OCI-M1 (cell line): ENCODE measurements at places on chromosomes 4 and X.

DNA sequence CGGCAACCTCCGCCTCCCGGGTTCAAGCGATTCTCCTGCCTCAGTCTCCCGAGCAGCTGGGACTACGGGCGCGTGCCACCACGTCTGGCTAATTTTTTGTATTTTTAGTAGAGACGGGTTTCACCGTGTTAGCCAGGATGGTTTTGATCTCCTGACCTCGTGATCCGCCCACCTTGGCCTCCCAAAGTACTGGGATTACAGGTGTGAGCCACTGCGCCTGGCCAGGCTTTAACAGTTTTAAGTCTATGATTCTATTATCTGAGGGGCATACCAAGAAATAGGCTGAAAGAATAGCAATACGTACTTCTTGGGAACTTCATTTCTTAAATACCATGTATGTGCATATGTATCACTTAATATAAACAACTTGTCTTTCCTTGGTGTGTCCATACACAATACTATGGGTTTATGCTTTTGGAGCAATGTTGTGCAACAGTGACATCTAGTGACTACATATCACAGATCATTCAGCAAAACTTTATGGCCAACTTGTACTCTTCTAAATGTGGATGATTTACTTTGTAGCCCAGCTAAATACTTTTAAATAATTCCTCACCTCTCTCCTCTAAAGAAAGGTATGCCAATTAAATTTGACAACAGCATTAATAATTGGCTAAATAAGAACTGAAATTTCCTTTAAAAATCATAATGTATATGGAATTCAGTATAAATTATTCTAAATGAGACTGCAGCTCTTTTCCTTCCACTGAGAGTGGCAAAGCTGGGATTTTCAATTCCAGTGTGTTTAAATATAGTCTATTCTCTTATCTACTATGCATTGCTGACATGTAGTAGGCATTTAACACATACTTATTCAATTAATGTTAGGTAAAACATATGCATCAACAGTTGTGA lies 10.4 kb downstream of the SLC9B1 start:
- peak; percentile 82 for DNase-seq

DNA sequence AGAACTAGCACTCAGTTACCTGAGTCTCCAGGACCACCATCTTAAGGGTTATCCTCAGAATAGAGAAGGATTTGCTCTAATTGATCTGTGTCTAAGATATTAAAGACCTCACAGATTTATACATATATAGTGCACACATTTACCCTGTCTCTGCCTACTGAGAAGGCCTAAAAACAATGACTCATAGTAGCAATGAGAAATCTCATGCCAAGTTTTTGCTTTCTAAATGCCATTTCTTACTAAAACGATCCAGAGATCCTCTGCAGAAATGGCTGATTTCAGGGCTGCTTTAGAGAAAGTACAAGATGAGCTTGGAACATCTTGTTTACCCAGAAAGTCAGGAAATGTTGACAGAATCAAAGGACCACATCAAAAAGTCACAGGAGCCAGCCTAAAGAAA lies 79.1 kb upstream of the INPP4B start:
- DNase-seq, result no peak

DNA sequence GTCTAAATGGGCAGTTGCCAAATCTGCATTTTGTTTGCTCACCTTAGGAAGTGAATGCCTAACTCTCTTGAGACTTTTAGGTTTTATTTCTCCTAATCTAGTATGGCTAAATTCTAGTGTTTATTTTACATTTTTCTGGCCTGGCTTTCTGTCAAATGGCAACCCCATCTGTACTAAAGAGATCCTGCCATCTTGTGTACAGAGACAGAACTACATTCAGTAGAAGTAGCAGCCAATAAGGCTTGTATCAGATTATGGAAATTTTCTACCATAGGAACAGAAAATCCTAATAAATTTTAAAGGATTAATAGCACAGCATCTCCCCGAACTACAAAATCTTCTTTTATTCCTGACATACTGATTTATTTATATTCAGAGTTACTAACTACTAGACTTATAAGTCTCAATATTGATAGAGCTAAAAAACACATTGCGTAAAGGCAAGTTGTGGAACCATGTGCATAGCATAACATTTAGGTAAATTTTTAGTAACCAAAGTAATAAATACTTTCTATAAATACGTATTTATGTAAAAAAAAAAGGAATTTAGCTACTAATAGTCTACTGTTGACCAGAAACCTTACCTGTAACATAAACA lies 45.5 kb downstream of the TMEM144 start:
- DNase-seq, result peak; percentile 76

DNA sequence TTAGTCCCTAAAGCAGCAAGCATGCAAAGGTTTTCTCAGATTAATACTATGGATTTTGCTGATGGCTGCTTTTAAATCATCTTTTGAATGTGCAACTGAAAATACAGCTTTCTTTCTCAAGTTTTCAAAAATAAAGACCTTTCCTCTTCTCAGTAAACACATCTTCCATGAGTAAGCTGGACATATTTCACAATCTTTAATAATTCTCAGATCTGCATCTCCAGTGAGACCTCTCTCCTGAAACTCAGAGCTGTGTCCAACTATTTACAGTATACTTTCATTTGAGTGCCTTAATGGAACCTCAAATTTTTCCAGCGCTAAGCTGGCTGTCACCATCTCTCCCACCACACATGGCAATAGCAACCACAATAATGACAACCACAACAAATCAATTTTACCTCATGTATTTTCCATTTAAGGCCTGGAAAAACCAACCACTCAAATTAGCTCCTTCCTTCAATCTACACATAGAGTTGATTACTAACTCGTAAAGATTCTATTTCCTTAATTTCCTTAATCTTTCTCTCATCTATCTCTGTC lies 192.4 kb upstream of the RPL34 start:
- DNase-seq, result no peak

- DNase-seq, result no peak
Measured at GRCh38 chrX:30607155-30607554, 29.6 kb upstream of the TASL start.

DNA sequence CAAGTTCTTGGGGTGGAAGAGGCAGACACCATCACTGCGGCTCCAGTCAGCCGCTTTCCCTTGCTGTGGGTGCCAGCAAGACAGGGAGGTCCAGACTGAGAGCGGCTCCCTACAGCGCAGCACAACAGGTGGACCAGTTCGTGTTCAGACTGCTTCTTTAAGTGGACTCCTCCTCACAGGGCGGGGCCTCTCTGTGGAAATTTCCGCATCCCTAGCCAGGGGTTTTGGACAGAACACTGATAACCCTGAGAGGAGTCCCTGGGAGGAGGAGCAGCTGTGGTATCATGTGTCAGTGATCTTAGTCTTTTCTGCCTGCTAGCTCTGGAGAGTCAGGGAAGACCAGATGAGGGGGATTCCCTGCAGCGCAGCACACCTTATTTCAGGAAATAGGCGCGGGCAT lies 48.5 kb downstream of the MAGEC2 start:
- peak; percentile 7 for DNase-seq

GRCh38 chrX:50606300-50606950 lies 135.8 kb upstream of the DGKK start:
- no peak for DNase-seq

GRCh38 chr4:186596850-186597390 lies 41.6 kb upstream of the MTNR1A start:
- DNase-seq, result no peak

DNA sequence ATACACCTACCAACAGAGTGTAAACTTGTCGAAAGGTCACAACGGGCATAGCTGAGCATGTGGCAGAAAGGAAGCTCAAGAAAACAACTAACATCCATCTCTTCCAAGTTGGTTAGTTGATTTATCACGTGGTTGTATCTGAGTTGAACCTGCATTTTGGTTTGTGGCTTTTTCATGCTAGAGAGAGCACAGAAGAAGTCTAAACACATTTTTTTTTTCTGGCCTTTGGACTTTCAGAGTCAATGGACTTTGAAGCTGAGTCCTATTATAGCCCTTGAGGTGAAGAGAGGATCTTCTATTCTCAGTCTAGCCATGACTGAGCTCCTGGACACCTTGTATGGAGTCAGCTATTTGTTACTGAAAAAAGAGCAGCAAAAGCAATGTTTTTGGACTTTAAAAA lies 150.6 kb upstream of the TRPC5 start:
- no peak for DNase-seq

DNA sequence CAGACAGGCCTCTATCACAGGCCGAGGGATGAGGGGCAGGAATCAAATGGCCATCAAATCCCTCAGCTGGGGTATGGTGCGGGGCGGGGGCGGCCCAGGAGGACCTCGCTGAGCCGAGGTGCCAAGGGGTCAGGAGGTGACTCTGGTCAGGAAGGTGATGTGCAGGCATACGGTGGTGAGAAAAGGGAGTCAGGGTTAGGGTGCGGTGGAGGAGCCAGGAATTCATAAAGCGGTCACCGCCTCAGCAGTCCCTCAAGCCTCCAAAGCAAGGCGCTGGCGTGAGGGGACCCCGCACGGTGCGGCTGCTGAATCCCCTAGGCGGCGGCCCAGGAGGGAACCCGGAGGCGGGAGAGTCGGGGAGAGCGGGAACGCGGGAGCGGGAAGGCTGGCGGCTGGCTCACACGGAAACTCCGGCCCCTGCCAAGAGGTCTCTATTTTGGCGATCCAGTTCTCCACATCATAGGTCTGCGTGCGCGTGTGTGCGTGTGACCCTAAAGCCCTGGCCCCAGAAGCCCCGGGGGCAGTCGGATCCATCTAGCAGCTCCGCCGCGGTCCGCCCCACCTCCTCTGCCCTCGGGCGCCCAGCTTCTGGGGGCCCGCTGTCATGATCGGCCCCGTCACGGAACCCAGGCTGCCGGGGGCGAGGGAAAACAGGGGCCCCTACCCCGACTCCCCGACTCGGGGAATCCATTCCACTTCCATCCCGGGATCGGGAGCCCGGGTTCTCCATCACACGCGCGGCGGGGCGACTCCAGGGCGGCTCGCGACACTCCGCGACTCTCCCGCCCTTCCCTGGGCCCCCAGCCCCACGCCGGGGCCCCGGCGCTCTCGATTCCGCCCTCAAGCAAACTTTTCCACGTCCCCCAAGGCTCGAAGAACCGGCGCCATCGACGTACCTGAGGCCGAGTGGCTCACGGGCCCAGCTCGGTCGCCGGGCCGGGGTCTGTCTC lies 593 bp downstream of the ELF4 start:
- peak; percentile 43 for DNase-seq

GRCh38 chr4:7626531-7626930 lies 191.8 kb upstream of the PSAPL1 start:
- DNase-seq, result no peak

DNA sequence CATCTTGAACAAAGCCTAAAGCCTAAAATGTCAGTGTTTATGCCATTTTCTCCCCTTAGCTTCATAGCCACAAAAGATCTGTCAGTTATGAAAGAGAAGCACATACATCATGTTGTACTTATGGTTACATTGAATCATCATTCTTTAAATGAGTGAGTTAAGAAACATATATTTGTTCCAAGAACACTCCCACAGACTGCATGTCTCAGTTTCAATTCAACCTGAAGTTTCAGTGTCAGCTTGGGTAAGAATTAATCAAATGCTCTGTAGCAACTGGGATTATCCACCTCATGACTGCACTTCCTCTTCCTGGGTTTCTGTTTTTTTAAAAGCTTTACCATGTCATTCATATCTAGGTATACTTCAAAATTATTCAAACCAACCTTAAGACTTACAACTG lies 3.9 kb upstream of the TMPRSS11B start:
- peak; percentile 69 for DNase-seq

- peak; percentile 59 for DNase-seq
Measured at GRCh38 chrX:40945361-40945713, 139.9 kb upstream of the USP9X start.

GRCh38 chrX:102593367-102593766 lies 5.9 kb upstream of the ARMCX5 start:
- no peak for DNase-seq

GRCh38 chr4:1294891-1295290 lies 5.2 kb downstream of the MAEA start:
- DNase-seq, result no peak

- peak; percentile 40 for DNase-seq
Measured at GRCh38 chrX:73563738-73564068, 706 bp downstream of the CHIC1 start.

GRCh38 chr4:25007598-25007997 lies 23.1 kb downstream of the LGI2 start:
- DNase-seq, result no peak

- DNase-seq, result peak; percentile 30
Measured at GRCh38 chr4:153348006-153348405, 3.5 kb downstream of the MND1 start.

DNA sequence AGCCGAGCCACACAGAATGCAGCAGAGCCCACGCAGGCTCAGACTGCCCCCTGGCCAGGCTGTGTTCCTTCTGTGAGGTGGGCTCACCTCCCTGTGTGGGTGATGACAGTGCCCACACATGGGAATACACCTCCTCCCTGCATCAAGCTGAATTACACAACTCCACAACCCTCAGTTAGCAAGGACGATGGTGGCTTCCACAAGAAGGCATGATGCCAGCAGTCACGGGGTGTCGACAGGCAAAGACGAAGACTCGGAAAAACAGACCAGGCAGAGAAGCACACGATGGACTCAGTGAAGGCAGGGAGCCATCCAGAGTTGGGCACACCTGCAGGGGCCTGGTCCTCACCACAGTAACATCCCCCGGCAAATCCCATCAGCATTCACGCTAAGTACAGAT lies 12.1 kb downstream of the LETM1 start:
- DNase-seq, result no peak

GRCh38 chr4:3532751-3533422 lies 665 bp upstream of the LRPAP1 start:
- no peak for DNase-seq

DNA sequence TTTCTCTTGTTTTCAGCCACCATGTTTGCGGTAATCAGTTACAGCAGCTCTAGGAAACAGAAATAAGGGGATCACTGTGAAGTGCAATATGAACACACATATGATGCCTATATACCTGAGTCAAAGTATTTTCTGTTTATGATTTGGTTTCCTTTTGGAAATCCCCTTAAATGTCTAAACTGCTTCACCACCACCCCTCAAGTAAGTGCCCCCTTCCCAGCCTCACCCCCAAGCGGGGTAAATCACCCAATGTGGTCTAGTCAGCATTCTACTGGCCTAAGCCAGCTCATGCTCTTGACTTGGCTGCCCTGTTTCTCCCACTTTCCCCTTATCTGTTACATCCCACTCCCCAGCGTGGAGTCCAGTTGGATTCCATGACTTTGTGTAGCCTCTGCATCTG lies 176.5 kb downstream of the QDPR start:
- DNase-seq, result no peak

- peak; percentile 63 for DNase-seq
Measured at GRCh38 chrX:29661290-29661689, 554.1 kb upstream of the MAGEB2 start.

GRCh38 chrX:68209008-68209407 lies 224.3 kb downstream of the OPHN1 start:
- no peak for DNase-seq

DNA sequence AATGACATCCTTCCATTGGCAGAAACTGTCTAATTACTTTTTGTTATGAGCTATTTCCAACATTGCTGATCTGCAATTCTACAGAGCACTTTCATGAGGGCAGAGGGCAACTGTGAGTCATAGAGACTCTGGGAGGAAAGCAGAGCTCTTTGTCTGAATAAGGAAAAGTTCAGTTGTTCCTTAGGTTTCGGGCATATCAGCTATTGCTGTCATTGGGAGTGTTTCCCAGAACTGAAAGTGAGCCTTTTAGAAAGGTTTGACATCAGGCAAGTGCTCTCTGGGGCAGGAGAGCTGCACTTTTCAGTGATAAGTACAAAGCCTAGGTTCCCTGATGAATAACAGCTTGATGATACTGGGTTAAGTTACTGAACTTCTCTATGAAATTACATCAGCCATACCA lies 119.2 kb upstream of the EDNRA start:
- DNase-seq, result peak; percentile 58

GRCh38 chr4:76429636-76430035 lies 5.4 kb upstream of the SHROOM3 start:
- peak; percentile 39 for DNase-seq
